Fibroblast of mammary gland (primary cell): ENCODE measurements at places on chromosomes 4 and X.
A peak's percentile ranks its signal among the peaks of the same experiment; 100 is the strongest.

GRCh38 chr4:153294631-153295030, 49.9 kb upstream of the MND1 start:
- DNase-seq, result no peak

GRCh38 chr4:8411351-8412180, 29.0 kb downstream of the ACOX3 start:
- DNase-seq, result no peak

- DNase-seq, result peak; percentile 29
These were observed 43.7 kb downstream of the SMAD1 start for GRCh38 chr4:145525291-145525740.

DNA sequence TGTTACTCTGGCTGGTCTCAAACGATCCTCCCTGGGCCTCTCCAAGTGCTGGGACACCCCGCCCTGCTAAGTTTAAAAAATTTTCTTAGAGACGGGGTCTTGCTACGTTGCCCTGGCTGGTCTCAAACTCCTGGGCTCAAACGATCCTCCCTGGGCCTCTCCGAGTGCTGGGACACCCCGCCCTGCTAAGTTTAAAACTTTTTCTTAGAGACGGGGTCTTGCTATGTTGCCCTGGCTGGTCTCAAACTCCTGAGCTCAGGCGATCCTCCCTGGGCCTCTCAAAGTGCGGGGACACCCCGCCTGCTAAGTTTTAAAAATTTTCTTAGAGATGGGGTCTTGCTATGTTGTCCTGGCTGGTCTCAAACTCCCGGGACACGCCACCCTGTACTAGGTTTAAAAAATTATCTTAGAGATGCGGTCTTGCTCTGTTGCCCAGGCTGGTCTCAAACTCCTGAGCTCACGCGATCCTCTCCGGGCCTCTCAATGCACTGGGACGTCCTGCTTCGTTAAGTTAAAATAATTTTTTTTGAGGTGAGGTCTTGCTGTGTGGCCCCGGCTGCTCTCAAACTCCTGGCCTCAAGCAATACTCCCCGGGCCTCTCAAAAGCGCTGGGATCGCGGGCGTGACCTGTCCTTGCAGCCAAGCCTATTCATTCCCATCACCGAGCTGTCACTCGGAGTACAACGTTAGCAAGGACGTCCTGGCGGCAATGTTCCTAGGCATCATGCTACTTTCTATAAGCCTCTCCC, 1.1 kb downstream of the SLC25A6 start:
- DNase-seq, result no peak

DNA sequence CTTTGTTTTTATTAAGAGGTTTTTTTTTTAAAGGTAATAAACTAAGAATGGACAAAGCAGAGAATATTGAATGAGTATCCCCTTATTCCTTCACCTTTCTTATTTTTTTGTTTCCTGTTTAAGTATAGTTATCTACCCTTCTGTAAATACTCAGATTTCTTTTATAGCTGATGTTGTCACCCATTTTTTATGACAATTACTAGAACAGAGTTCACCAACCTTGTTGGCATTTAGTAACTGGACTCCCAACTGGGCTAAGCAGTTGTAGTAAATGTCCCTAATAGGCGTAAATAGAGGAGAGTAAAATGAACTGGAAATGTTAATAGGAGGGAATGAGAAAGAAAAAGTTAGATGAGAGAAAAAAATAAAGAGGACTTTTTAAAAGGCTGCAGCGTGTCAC, 9.8 kb downstream of the PDLIM5 start:
- no peak for DNase-seq
